RPMI7951 (cell line): ENCODE measurements at places on chromosomes 16 and 17.
A peak's percentile ranks its signal among the peaks of the same experiment; 100 is the strongest.

GRCh38 chr16:89159066-89159849 is 12.3 kb upstream of the CDH15 start:
- DNase-seq: no peak

- no peak for DNase-seq
Measured at GRCh38 chr16:66278604-66279262, 87.8 kb upstream of the CDH5 start.

DNA sequence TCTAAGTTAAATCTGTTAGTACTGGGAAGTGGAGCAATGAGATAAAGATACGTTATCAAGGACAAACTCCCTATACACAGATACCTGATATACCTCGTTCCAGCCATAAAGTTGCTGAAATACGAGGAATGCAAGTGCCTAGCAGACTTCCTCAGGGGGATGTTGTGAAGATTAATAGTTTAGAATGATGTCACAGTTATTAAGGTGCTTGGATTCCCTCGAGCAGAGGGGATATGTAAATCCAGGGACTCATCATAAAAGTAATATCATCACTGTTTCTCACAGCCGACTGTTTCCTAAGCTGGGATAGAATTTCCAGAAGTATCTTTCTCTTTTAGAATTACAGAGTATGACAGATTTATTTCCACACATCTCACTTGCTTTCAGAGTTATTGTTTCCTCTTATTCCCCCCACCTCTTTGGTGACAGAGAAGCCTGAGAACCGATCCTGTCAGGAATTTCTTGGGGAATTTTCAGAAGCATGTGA is 28.4 kb upstream of the ZFHX3 start:
- no peak for DNase-seq

DNA sequence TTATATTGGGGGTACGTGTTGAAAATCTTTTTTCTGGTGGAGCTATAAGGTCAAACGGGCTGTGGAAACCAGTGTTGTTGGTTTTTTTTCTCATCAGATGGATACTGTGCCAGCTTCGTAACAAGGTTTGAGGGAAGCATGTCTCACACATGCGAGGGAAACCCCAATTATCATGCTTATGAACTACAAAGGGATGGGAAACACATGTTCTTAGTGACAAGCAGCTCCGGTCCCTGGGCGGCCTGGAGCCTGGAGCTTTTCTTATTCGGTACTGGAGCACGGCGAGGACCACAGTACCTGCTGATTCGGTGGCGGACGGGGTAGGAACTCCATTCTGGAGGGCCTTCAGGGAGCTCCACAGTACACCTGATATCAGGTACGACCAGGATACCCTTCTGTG is 12.5 kb downstream of the SLC43A2 start:
- DNase-seq: no peak

DNA sequence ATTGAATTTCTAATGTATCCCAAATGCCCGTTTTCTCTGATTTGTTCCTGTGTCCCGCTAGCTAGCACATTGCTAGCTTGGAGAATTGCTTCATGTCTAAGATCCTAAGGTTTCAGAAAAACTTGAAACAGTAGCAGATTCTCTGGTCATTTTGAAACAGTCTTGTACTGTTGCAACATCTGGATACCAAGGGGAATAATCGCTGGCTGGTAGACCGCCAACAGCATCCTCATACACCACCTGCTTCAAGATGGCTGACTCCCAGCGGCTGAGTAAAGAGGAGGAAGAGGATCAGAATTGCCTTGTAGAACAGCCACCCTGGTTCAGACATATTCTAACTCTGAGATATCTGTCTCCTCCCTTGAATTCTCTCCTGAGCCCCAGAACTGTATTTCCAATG is 226.7 kb upstream of the ELAC2 start:
- DNase-seq: no peak

DNA sequence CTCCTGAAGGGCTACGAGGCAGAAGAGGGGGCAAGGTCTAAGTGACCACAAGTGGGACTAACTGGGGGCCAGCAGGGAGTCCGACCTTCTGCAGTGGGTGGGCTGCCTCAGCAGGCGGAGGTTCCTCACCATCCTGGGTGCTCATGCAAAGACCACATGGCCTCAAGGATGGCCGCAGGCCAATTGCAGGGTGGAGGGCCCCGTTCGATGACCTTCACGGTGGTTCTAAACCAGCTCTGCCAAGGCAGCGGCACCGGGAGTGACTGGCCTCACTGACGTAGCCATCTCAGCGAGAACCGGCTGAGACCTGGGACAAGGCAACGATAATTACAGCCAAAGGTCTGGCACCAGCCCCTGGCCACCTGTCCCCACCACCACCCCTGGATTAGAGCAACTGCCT is 5.7 kb downstream of the SMIM5 start:
- DNase-seq: no peak

- peak; percentile 65 for DNase-seq
Measured at GRCh38 chr16:85173146-85173980, 61.1 kb upstream of the CIBAR2 start.

DNA sequence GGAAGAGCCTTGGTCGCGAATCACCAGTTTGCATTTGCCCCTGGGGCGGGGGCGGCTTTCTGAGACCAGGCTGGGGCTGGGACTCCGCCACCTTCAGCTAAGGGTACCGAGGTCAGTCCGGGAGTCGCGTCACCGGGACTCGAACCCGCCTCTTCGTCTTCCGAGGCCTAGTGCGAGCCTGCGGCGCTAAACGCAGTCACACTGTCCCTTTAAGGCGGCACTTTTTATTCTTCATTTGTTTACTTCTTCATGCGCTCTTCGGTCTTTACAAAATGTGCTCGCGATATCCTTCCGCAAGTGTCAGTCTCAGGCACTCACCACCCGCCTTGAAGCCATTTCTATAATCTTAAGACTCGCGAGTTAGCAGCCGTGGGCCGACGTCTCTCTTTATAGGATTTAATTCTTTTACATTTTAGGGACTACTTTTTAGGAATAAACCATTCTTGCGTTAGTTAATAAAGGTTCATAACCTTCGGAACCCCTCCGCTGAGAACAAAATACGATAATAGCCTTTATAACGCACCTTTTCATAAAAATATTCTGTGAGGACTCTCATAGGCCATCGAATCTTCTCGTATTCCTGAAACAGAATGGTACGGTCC is 593 bp upstream of the HEXIM1 start:
- peak; percentile 91 for DNase-seq
